Neural crest cell (in vitro differentiated cells): ENCODE measurements at places on chromosomes 6 and 20. TPM values are rescaled to one million over a fixed set of nuclear protein-coding genes. Genes with fewer than 3 reads are reported as not detected.

- no peaks in the 10 kb centered on the region for H3K4me1 ChIP-seq
- H3K36me3 ChIP-seq = peaks cover 22% of the 10 kb centered on the region
- H3K27ac ChIP-seq = no peak overlapping the region
- H3K27me3 ChIP-seq = no peaks in the 10 kb centered on the region
Measured at GRCh38 chr20:25439328-25439727, 31.9 kb downstream of the GINS1 start.

DNA sequence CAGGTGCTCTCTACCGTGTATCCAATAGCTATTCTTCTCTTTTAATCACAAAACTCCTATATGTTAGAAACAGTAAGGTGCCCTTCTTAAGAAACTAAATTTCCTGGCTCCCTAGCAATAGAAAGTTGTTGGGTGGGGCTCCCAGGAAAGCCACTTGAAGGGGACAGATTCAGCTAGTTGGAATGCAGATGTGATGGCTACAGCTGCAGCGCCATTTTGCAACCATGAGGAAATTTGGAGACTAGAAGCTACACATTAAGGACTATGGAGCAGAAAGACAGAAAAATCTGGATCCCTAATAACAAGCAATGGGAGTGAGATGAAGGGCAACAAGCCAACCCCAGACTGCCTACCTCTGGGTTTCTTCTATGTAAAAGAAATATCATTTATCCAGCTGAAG lies 108.8 kb upstream of the AFDN start:
- DNase-seq = no peak
- no peak overlapping the region for H3K4me3 ChIP-seq
- H3K36me3 ChIP-seq = no peaks in the 10 kb centered on the region
- peaks cover 66% of the 10 kb centered on the region for H3K27me3 ChIP-seq
- H3K4me1 ChIP-seq = no peaks in the 10 kb centered on the region

- no peaks in the 10 kb centered on the region for H3K36me3 ChIP-seq
- no peak overlapping the region for H3K4me3 ChIP-seq
- H3K4me1 ChIP-seq = no peaks in the 10 kb centered on the region
- DNase-seq = no peak
- H3K27me3 ChIP-seq = peaks cover 4% of the 10 kb centered on the region
Measured at GRCh38 chr6:170022827-170023619, 267.9 kb downstream of the DLL1 start.

Gene ID1
- total RNA-seq = 4.3 and 5.8 TPM in 2 replicates

DNA sequence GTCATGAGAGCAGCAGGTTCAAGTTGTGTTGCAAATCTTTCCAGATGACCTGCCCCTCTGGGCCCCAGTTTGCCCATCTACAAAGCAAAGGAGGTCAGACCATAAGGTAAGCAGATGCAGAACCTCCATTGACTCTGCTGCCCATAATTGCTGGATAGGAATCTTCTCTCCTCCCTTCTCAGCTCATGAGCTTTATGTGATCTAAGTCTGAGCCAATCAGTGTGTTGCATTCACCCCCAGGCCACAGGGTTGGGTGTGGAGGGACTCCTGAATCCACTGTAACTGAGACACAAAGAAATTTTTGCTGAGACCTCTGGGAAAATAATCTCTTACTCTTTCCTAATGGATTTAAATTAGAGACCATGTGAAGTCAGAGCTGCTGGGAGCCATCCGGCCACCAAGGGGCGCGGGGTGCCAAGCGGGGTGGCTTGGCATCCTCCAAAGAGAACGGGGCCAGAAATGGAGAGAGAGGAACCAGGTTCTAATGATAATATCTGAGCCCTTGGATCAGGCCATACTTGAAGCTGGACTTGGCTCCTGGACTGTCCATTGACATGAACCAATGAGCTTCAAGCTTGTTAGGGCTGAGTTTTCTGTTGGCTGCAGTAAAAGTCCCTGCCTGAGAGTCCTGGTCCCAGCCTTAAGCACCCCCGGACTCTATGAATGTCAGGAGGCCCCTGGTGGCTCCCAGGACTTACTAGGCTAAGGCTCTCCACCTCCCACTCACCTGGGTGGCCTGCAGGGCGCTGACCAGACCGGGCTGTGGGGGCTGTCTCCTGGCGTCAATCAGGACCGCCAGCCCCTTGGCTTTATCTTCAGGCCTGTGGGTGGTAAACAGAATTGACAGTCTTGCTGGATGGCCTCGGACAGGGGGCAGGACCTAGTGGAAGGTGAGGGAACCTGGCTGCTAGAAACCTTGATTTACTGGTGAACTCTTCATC lies 32.8 kb downstream of the KIAA1755 start:
- peaks cover 9% of the 10 kb centered on the region for H3K4me1 ChIP-seq
- H3K27me3 ChIP-seq = no peaks in the 10 kb centered on the region
- no peak overlapping the region for H3K4me3 ChIP-seq
- no peaks in the 10 kb centered on the region for H3K36me3 ChIP-seq

GRCh38 chr6:100889351-100889750 lies 8.2 kb upstream of the ASCC3 start:
- no peaks in the 10 kb centered on the region for H3K36me3 ChIP-seq
- no peaks in the 10 kb centered on the region for H3K27me3 ChIP-seq
- no peak overlapping the region for H3K27ac ChIP-seq
- no peaks in the 10 kb centered on the region for H3K4me1 ChIP-seq

DNA sequence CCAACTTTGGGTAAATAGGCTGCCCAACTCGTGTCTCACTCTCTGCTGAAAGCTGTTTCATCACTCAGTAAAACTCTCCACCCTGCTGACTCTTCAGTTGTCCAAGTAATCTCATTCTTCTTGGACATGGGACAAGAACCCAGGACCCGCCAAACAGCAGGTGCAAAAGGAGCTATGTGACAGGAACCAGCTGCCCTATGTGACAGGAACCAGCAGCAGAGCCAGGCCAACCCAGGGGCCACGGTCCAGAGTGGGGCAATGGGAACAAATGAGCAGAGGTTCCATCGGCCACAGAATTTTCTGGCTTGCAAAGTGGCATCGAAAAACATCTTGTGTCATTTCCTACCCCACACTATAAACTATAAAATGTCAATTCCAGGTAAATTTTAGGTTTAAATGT lies 56.5 kb downstream of the MOXD1 start:
- H3K4me3 ChIP-seq = no peak overlapping the region
- no peak overlapping the region for H3K27ac ChIP-seq
- peaks cover 47% of the 10 kb centered on the region for H3K36me3 ChIP-seq

Gene PDE10A
- total RNA-seq = 23.7 and 26.2 TPM in 2 replicates

DNA sequence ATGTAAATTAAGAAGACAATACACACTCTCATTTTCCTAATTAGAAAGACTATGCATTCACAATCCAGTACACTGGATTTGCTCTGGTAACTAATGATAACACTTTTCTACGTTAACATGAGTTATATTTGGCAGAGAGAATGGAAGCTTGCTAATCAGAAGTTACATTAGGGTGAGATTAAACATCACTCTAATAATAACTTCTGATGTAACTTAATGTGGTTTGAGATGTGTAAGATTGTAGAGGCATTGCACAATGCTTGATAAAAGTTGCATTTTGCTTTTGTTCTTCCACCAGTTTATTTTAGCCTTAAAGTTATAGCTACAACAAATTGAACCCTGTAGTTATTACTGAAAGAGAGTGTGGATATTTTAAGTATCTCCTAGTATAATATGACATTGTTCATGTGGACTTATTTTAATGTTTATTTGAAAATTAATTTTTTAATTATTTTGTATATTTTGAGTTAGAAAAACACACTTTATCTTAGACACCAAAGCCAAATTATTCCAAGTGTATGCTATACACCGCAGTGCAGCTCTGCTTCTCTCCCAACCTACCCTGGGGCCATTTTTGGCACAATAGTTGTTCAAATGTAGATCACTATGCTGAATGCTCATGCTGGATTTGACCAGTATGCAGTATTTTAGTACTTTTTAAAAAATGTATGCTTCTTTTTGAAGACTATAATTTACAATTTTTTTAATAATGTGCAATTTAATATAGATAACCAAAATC lies 143.2 kb downstream of the SLC16A10 start:
- no peaks in the 10 kb centered on the region for H3K27me3 ChIP-seq
- H3K4me3 ChIP-seq = no peak overlapping the region
- H3K27ac ChIP-seq = no peak overlapping the region
- DNase-seq = no peak
- no peaks in the 10 kb centered on the region for H3K4me1 ChIP-seq
- H3K36me3 ChIP-seq = no peaks in the 10 kb centered on the region

Gene CLPSL1
- total RNA-seq = not detected in 2 replicates

DNA sequence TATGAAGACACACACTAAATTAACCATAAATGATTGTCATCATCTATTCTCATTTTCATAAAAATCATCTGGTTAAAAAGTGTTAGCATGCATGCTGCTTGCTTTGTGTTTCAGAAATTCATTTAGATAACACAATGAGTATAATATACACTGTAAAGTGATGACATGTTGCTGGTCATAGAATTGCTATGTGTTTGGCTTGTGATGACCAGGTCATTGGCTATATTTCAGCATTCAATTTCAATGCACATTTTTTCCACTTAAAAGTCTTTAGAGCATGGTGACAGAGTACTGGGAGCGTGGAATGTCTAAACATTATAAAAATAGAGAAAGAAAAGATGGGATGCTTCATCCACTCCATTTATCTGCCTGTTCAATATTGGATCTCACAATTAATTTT lies 1291.1 kb upstream of the MAP3K7 start:
- DNase-seq = no peak
- H3K4me3 ChIP-seq = no peak overlapping the region
- no peaks in the 10 kb centered on the region for H3K4me1 ChIP-seq

- no peak overlapping the region for H3K27ac ChIP-seq
- peaks cover 7% of the 10 kb centered on the region for H3K4me1 ChIP-seq
- H3K36me3 ChIP-seq = no peaks in the 10 kb centered on the region
- H3K27me3 ChIP-seq = no peaks in the 10 kb centered on the region
Measured at GRCh38 chr20:60066438-60066823, 108.2 kb downstream of the CDH26 start.
